ENCODE measurements at places on chromosomes 1 and 21.

- DNase-seq, result no peak
Observed at GRCh38 chr1:235532360-235532759, 28.1 kb upstream of the B3GALNT2 start.

- no peak for DNase-seq
Observed at GRCh38 chr1:160746836-160747500, 7.9 kb downstream of the SLAMF7 start.

DNA sequence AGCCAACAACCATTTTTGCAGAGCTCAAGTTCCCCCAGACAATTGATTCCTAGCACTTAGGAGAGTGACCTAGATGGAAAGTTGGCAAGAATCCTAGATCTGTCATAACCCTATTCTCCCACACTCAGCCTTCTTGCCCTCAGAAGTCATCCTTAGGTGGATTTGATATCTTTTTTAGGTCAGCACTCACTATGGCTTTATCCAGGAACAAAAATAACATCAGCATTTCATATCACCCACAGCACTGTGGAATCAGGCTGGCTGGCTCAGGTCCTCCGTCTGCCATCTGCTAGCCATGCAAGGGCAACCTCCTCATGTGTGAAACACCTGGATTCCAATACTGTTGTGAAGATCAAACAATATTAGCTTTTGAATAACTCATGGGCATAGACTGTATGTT, 6.0 kb downstream of the DPT start:
- no peak for DNase-seq

DNA sequence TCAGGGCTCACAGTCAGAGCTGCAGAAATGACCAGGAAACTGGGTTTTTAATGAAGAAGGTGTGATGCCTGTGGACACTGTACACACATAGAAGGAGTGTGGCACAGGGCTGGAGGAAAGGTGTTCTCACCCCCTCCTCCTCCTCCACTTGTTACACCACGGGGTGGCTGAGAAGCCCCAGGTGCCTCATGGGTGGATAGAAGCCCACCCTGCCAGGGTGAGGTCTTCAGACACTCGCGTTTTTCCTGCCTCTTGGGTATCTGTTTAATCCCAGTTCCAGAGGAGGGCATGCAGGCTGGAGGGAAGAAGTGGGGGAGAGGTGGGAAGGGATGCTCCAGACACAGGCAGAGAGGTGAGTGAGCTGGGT, 9.7 kb upstream of the LAD1 start:
- DNase-seq, result no peak

GRCh38 chr1:183219616-183220009, 33.5 kb downstream of the LAMC2 start:
- no peak for DNase-seq

DNA sequence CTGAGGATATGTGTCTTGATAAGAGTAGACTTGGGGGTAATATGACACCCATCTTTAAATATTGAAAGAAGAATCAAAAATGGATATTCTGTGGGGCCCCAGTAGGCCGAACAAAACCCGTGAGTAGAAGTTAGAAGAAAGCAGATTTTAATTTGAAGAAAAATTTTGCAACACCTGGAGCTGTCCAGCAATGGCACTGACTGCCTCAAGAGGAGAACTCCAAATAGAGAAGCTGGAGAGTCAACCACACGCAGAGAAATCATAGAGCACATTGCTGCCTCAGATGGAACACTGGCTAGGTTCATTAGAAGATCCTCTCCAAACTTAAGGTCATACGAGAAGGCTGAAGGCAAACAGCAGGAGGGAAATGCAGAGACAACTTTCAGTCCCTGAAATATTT, 6.8 kb downstream of the NHLH1 start:
- no peak for DNase-seq
